Tibial nerve (tissue), 4 donors: ENCODE measurements at places on chromosomes 13 and 19.
A peak's percentile ranks its signal among the peaks of the same experiment; 100 is the strongest.

- DNase-seq: no peak
Observed at GRCh38 chr19:48953990-48954594, 583 bp upstream of the BAX start.

DNA sequence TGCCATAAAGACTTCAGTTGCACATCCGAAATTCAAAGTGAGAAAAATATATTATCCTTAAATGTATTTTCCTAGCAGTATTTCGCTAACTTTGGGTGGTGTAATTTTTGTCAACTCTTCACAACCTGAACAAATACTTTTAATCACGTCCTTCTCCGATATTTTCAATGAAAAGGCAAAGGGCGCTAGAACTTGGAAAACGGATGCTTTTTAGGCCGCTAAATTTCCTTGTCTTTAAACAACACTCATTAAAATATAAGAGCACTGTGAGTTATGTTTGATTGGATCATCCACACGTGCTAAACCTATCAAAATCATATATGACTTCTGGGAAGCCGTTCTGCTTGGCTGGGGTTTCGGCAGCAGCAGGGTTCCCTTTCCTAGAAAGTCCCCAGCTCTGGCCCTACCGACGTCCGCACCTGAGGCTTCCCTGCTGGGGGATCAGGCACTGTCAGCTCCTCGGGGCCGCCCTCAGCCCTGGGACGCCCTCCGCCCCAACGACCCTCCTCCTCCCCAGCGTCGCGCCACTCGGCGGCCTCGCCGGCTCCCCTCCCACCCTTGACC lies 462 bp upstream of the MPHOSPH8 start:
- no peak for DNase-seq

DNA sequence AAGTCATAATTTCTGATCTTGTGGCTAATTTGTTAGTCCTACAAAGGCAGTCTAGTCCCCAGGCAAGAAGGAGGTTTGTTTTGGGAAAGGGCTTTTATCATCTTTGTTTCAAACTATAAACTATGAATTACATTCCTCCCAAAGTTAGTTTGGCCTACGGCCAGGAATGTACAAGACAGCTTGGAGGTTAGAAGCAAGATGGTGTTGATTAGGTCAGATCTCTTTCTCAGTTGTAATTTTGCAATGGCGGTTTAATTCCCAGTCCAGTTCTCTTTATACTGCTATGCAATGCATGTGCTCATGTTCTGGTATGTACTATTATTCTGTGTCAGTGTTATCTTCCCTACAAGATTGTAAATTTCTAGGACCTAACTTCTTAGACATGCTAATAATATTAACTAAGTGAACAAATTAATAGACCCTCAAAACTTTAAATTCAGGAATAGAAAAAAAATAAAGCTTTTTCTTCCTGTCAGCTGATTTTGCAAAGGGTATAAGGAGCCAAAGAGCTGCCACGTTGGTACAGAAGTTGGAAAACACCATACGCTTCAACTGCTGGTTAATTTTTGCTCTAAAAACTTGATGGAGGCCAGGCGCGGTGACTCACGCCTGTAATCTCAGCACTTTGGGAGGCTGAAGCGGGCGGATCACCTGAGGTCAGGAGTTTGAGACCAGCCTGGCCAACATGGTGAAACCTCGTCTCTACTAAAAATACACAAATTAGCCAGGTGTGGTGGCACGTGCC lies 1.3 kb upstream of the DNAJC15 start:
- DNase-seq: no peak

DNA sequence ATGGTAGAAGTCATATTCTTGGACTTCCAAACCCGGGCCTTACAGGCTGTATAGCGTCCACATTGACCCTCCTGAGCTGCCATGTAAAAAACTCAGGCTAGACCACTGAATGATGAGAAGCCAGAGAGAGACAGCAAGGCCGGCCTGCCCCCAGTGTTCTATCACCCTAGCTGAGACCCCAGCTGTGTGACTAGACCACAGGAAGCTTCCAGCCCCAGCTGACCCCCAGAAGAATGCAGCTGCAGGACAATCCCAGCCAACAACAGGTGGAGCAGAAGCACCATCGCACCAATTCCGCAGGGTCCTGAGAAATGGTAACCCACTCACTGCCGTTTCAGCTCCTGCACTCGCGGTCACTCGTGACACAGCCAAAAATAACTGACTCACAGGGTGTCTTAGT lies 2.9 kb upstream of the ATP11A start:
- DNase-seq: no peak

DNA sequence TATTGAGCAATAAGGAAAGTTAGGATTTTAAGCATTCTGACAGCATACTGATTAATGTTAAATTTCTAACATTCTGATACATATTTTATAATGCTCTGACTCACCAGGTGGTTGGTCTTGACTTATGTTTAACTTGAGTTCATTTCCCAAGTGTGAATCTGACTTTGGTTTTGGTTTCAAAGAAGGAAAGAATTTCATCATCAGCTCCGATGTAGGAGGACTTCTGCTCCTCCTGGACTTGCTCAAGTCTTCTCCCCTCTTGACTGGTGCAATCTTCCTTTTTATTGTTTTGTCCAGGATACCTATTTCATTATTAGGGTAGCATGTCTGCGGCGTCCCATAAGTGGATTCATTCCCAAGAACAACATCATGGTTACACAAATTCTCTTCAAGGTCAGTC lies 141.3 kb downstream of the RNF17 start:
- no peak for DNase-seq

DNA sequence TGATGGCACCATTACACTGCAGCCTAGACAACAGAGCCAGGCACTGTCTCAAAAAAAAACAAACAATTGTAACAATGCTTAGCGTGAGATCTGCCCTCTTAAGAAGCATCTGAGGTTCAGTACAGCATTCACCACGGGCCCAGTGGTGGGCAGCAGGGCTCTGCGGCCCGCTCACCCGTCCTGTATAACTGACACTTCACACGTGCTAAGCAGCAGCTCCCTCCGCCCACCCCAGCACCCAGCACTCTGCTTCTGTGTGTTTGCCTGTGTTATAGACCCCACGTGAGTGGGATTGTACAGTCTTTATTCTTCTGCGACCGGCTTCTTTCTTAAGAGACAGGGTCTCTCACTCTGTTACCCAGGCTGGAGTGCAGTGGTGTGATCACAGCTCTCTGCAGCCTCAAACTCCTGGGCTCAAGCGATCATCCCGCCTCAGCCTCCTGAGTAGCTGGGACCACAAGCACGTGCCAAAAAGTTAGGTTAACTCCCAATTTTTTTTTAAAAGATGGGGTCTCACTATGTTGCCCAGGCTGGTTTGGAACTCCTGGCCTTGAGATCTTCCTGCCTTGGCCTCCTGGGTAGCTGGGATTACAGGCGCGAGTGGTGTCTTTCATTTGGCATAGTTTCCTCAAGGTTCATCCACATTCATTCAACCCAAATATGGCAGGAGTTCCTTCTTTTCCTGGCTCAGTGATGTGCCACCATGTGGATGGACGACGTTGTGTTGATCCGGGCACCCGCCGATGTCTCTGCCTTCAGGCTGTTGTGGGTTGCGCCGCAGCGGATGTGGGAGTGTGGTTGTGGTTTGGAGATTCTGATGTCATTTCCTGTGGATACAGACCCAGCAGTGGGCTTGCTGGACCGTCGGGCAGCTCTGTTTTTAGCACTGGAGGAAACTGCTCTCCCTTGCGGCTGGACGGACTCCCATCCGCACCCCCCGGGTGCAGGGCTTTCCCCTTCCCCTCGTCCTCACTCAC lies 170.0 kb downstream of the KDM4B start:
- DNase-seq: no peak

- DNase-seq: no peak
Observed at GRCh38 chr19:9956956-9957355, 20.6 kb upstream of the OLFM2 start.

- no peak for DNase-seq
Observed at GRCh38 chr19:22257916-22258315, 28.3 kb upstream of the ZNF729 start.

GRCh38 chr13:80217614-80218456 lies 123.1 kb downstream of the SPRY2 start:
- DNase-seq: no peak

- no peak for DNase-seq
Observed at GRCh38 chr13:65605396-65605795, 1624.7 kb downstream of the PCDH9 start.

- no peak for DNase-seq
Observed at GRCh38 chr13:88248393-88248792, 577.2 kb downstream of the SLITRK5 start.

DNA sequence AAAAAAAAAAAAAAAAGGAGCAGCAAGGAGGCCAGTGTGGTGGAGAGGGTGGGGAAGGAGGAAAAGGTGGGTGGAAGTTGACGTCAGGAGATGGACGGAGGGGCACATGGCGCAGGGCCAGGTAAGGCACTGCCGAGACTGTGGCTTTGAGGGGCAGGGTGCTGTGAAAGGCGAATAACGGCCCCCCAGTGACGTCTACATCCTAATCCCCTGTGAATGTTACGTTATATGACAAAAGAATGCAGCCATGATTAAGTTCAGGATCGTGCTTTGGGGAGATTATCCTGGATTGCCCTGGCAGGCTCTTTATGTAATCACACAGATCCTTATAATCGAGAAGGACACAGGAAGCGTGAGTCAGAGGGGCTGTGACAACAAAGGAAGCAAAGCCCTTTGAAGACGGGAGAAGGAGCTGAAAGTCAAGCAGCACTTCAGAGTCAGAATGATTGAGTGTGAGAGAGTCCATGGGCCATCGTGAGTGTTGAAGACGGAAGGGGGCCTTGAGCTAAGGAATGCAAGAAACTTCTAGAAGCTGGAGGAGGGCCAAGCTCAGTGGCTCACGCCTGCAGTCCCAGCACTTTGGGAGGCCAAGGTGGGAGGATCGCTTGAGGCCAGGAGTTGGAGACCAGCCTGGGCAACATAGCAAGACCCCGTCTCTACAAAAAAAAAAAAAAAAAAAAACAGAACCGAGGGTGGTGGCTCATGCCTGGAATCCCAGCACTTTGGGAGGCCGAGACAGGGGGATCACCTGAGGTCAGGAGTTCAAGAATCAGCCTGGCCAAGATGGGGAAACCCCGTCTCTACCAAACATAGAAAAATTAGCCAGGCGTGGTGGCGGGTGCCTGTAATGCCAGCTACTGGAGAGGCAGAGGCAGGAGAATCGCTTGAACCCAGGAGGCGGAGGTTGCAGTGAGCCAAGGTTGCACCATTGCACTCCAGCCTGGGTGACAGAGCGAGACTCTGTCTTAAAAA lies 13.8 kb upstream of the CEACAM16 start:
- DNase-seq: no peak

GRCh38 chr13:40160618-40161350 lies 505.3 kb downstream of the COG6 start:
- no peak for DNase-seq

GRCh38 chr13:30738526-30739236 lies 3.3 kb downstream of the ALOX5AP start:
- no peak for DNase-seq

DNA sequence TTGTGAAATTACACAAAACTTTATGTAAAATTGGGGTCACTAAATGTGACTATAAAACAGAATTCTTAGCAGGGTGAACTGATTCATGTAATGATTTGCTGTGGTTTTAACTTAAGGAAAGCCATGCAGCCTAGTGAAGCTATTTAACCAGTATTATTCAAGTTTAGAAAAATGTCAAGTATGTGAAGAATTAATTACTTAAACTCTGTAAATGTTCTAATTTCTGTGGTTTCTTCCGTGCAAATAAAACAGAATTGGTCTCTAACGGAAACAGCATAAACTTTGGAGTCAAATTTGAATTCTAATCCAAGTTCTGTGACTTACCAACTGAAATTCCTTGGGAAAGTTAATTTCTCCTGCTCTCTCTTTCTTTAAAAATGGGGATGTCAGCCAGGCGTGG lies 13.3 kb downstream of the CDC16 start:
- no peak for DNase-seq

GRCh38 chr19:18660051-18660910 lies 23.2 kb upstream of the CRTC1 start:
- peak; percentile 58 for DNase-seq

DNA sequence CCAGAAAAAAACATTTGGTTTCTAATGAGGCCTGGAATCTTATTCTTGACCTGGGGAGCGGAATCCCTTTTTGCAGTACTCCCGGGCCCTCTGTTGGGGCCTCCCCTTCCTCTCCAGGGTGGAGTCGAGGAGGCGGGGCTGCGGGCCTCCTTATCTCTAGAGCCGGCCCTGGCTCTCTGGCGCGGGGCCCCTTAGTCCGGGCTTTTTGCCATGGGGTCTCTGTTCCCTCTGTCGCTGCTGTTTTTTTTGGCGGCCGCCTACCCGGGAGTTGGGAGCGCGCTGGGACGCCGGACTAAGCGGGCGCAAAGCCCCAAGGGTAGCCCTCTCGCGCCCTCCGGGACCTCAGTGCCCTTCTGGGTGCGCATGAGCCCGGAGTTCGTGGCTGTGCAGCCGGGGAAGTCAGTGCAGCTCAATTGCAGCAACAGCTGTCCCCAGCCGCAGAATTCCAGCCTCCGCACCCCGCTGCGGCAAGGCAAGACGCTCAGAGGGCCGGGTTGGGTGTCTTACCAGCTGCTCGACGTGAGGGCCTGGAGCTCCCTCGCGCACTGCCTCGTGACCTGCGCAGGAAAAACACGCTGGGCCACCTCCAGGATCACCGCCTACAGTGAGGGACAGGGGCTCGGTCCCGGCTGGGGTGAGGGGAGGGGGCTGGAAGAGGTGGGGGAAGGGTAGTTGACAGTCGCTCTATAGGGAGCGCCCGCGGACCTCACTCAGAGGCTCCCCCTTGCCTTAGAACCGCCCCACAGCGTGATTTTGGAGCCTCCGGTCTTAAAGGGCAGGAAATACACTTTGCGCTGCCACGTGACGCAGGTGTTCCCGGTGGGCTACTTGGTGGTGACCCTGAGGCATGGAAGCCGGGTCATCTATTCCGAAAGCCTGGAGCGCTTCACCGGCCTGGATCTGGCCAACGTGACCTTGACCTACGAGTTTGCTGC lies at the start of gene ICAM4:
ICAM4 (plus strand) TSS at position 153 of the 935 bp plus-strand sequence; CDS start at position 211, 58 bp downstream.
- no peak for DNase-seq

DNA sequence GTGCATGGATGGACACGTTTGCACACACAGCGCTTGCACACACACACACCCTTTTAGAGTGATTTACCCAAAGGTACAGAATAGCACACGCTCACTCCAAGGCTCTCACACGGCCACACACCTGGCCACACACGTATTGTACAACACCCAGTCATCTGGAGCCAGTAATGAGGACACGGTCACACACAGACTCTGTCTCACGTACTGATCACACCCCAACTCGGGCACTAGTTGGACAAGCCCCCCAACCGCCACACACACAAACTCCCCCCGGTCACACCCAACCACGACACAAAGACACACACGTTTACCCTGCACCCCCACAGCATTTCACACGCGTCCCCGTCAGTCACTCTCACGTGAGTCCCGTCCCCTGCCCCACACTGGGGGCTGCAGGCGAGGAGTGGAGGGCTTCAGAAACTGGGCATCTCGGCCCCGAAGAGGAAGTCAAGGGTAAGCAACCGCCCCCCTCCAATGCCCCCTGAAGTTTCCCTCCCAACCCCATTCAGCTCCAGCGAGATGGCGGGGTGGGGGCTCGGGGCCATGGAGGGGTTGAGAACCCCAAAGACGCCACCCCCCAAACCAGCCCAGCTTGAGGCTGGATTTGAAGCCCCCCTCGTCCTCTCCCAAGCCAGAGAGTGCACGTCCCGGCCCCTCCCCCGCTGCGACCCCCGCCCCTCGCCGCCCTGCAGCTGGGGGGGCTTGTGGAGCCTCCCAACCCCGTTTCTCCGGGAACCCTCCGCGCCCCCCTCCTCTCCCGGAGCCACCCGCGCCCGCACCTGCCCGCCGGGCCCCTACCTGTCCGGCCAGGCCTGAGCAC lies 599 bp downstream of the OLFM2 start:
- DNase-seq: no peak
